ENCODE measurements at places on chromosomes 4 and X.

DNA sequence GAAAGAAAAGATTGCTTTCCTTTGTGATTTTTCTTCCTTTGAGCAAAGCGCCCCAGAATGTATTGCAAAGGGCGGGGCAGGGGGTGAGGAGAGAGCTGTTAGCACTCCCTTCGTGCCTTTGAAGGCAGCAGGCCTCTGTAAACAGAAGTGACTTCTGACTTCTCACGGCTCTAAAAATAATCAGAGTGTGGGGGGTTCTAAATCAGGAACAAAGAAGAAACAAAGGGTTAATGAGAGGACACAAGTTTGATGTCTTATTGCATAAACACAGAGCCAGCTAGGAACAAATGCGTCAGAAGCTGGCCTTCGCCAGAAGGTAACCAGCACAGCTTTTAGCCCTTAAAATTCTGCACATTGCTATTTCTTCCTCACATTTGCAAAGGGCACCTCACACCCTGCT is 626.2 kb downstream of the MID1IP1 start:
- DNase-seq, result no peak

- DNase-seq, result no peak
Observed at GRCh38 chr4:64095398-64095797, 313.9 kb downstream of the TECRL start.

- no peak for DNase-seq
Observed at GRCh38 chrX:111917591-111917990, 41.6 kb downstream of the TRPC5OS start.

GRCh38 chrX:21944136-21944615 is 3.7 kb downstream of the SMS start:
- no peak for DNase-seq

GRCh38 chr4:38717604-38718003 is 53.6 kb downstream of the KLF3 start:
- no peak for DNase-seq

DNA sequence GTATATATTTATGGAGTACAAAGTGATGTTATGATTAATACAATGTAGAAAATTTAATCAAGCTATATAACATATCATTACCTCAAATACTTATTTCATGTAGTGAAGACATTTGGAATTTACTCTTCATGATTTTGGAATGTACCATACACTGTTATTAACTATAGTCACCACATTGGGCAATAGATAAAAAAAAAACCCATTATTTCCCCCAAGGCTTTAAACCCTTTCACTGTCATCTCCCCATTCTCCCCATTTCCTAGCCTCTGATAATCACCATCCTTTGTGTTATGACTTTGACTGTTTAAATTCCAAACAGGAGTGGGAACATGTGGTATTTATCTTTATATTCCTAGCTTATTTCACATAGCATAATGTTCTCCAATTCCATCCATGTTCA is 2189.1 kb upstream of the AGA start:
- DNase-seq, result no peak

DNA sequence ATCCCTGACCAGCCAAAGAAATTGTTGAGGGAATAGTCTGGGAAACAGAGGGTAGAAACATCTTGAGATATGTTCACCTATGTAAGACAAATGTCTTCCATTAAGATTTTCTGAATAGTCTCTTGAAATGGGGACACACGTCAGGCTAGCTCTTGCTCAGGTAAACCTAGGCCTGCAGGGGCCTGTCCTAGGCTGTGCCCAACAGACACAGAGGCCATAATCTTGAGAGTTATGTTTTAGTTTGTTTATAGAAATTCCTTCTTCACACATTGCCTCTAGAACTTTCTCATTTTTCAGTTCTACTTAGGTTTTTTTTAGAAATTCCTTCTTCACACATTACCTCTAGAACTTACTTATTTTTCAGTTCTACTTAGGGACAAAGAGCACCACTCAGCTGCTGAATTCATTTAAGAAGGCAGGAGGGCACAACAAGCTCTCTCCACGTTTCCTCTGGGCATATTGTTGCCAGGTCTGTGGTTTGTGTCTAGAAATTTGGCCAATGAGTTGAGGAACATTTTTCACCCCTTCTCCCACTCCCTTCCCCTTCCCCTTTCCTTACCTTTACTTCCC is 94.9 kb downstream of the ARHGAP24 start:
- DNase-seq, result no peak

GRCh38 chr4:11904846-11905739 is 476.4 kb upstream of the HS3ST1 start:
- no peak for DNase-seq

- DNase-seq, result no peak
Observed at GRCh38 chrX:149937871-149938426, 342 bp downstream of the EOLA2 start.

DNA sequence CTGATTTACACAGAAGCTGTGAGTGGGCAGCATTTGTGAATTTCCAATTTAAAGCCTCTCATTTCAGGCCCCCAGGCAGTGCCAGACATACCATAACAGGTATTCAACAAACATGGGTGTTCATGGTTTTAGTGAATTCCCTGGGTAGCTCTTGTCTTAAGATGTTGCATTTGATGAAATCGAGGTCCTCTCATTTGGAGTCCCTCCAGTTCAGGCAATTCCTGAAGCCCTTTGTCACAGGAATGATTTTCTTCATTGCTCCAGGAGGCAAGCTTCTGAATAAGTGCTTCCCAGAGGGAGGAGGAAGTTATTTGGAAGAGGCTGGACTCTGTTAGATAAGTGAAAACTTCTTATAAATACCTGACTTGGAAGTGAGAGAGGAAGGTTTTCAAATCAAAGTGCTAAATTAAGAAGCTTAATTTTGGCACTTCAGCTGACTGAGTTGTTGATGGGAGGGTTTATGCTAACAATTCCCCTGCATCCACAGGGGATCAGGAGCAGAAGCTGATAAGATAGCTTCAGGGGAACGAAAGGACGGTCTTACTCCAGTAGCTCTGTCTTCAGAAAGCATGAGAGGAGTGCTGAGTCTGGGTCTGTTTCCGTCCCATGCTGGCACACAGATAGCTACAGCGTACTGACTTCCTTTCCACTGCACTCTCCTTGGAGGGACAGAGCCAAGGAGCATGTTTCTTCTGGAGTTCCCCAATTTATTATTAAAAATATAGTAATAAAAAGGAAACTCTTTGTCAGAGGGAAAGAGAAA is 543.1 kb downstream of the GBA3 start:
- no peak for DNase-seq

DNA sequence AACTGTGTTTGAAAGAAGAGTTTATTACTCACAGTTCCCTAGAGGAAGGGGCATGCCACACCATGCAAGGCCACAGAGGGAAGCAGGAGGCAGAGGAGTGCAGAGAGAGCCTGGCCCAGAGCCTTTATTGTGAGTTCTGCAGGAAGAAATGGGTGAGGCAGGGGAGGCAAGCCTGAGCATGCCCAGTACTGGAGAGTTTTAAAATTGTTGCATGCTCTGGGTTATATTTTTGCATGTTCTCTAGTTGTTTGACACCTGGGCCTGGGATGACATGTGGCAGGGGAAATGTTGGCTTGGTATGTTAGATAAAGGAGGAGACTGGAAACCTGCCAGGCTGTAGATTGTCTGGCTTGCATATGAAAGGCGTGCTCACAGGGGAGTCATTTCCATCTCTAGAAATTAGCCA is 19.7 kb upstream of the CRMP1 start:
- no peak for DNase-seq

DNA sequence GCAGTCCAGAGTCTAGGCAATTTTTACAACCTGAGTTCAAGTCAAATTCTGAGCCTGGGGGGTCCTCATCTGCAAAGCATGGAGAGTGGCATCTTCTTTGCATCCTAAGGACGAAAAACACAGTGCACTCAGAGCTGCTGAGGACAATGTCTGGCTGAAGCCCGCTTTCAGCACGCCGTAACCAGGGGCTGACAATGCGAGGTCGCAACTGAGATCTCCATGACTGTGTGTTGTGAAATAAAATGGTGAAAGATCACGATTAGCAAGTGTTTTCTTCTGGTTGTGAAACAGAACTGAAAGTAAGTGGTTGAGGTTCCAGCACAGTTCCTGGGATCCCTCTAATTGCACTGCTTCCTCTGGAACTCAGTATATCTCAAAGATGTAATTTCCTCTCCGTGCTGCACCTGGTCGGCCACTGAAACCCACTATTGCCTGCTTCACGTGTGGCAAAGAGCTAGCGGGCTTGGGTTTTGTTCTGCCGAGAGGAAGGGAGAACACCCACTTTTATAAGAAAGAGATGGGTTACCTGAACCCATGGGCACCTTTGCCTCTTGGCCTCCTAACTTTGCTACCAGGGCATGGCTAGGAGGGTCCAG is 7.7 kb upstream of the F11 start:
- no peak for DNase-seq
